ENCODE measurements at places on chromosomes 13 and 19. TPM values are rescaled to one million over a fixed set of nuclear protein-coding genes. Genes with fewer than 3 reads are reported as not detected.

DNA sequence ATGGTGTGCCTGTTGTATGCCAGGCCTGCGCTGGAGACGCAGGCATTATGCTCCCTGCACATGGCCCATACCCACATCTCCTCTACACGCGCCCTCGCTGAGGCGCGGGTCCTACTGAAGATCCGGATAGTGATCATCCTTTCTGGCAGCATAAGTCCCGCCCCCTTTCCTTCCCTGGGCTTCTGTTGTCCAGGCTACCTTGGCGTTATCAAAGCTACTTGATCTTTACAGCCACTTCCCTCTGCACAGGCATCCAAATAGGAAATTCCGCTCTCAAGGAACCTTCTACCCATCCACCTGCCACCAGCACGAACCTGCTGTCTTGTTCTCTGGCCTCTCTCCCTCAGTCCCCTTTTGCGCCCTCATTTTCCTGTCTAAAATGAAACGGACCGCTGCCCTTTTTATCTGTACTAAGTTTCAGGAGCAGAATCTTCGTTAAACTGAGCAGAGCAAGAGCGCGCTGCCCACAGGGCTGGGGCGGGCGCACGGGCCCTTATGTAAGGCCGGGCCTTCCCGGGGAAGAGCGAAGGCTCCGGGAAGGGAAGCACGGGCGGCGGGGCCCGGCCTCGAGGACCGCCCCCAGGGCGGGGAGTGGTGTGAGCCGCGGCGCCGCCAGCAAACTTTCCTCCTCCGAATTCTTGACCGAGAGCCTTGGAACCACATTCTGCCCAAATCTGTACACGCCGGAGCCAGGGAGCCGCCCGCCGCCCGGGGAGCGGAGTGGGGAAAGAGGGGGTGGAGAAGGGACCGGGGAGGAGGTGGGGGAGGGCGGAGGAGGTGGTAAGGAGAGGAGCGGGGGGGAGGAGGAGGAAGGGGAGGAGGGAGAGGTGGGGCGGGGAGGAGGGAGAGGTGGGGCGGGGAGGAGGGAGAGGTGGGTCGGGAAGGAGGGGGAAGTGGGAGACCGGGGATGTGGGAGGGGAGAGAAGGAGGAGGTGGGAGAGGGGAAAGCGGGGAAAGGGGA is 920 bp upstream of the UBE2L5 start:
- peak; percentile 85 for DNase-seq

DNA sequence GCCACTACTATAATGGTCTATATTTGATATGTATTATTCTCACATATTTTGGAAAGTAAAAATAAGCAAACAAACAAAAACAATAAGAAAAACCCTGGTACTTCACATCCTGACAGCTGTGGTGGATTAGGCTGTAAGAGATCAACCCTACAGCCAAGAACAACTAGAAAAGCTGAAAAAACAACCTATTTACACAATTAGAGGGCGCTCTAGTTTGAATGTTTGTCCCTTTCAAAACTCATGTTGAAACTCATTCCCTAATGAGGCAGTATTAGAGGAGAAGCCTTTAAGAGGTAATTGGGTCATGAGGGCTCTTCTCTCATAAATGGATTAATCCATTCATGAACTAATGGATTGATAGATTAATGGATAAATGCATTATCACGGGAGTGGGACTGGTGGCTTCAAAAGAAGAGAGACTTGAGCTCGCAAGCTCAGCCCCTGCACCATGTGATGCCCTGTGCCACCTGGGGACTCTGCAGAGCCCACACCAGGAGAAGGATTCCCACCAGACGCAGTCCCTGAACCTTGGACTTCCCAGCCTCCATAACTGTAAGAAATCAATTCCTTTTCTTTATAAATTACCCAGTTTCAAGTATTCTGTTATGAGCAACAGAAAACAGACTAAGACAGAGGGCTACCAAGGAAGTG is 733.9 kb upstream of the ARGLU1 start:
- DNase-seq, result no peak

The IQCN gene
- total RNA-seq, result 0.19 TPM

The RNF113B gene
- total RNA-seq, result not detected

- DNase-seq, result no peak
Measured at GRCh38 chr13:27193496-27193895, 21.9 kb upstream of the USP12 start.

DNA sequence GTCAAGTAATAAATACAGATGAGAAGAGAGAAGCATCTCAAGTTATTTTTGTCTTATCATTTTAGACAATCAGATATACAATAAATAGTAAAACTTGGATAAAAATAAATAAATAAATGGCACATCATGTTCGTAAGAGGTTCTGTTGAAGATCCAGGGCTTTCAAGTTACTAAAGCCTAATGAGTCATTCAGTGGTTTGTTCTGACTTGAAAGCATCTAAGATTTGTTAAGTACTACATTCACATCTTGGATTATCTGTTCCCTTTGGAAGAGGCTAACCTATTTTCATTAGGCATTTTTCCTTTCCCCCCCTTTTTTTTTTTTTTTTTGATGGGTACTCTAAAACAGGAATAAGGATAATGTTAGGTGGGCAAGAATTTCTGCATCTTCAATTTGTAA is 429.3 kb downstream of the PCDH20 start:
- DNase-seq, result no peak

DNA sequence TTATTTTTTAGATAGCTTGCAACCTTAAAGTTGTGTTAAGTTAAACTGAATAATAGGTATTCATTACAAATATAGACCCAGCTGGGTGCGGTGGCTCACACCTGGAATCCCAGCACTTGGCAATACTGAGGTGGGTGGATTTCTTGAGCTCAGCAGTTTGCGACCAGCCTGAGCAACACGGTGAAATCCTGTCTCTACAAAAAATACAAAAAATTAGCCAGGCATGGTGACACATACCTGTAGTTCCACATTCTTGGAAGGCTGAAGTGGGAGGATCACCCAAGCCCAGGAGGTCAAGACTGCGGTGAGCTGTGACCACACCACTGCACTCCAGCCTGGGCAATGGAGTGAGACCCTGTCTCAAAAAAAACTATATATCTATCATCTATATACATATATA is 386.5 kb downstream of the PCDH17 start:
- DNase-seq, result no peak

The CGB5 gene
- total RNA-seq, result not detected

GRCh38 chr19:5615756-5616327 is 6.7 kb downstream of the SAFB2 start:
- DNase-seq, result no peak

The TRPM4 gene
- 46.5 TPM for total RNA-seq

The ADAMTSL5 gene
- total RNA-seq, result 5.3 TPM

- DNase-seq, result peak; percentile 2
Measured at GRCh38 chr13:100789481-100789880, 114.9 kb upstream of the TMTC4 start.

GRCh38 chr19:14160017-14160703 is 23.8 kb upstream of the ASF1B start:
- DNase-seq, result no peak

The COL4A2 gene
- total RNA-seq, result 66.8 TPM

The PINLYP gene
- 0.83 TPM for total RNA-seq

DNA sequence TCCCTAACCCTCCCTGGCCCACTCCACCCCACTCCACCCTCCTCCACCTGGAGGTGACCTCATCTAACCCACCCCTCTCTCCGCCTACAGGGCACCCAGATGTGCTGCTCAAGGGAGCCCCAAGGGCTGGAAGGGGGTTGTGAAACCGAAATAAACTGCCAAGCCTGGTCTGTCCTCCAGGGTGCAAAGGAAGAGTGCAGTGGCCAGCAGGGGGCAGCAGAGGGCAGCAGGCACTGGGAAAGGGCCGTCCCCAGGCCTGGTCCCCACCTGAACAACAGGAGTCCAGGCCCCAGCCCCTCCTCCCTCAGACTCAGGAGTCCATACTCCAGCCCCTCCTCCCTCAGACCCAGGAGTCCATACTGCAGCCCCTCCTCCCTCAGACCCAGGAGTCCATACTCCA is 8.4 kb upstream of the BCAM start:
- peak; percentile 63 for DNase-seq

- no peak for DNase-seq
Measured at GRCh38 chr13:67267136-67267535, 37.0 kb upstream of the PCDH9 start.

DNA sequence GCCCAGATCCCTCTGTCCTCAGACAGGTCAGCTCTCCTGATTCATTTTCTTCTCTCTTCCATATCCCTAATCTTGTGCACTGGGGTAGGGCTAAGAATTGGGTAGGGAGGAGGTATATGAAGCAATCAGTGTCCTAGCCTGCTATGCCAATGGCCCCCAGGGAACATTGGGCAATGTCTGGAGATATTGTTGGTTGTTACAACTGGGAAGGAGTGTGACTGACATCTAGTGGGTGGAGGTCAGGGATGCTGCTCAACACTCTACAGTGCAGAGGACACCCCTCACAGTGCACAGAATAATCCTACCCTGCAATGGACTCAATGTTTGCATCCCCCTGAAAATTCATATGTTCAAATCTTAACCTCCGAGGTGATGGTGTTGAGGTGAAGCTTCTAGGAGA is 57.5 kb downstream of the CPAMD8 start:
- DNase-seq, result peak; percentile 45

DNA sequence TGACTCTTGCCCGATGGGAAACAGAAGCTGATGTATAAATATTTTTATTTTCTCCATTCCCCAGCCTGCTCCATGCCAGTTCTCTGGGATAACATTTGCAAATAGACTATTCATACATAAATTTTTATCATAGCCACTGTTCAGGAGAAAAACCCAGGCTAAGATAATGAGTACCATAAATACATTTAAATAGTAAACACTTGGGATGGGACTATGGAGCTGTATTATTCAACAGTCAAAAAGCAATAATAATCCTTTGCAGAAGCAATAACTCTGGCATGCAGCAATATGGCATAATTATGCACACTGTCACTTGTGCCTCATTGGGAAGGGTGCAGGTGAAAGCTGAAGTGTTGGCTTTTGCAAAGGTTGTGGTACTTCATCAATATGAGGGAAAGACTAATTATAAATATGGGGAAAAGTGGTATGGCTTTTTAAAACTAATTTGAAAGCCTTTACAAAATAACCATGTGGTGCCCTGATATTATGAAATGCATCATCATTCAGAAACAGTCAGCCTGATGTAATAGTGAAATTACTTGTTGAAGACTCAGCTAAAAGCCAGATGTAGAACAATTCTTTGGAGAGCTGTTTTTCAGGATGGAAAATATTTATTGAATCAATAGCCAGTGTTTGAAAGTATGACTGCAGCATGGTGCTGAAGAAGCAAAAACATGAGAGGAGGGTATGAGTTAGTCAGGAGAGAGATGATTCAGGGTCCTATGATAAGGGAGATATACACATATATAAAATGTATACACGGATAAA is 2476.7 kb downstream of the PCDH9 start:
- DNase-seq, result no peak

GRCh38 chr13:30639671-30640070 is 22.0 kb downstream of the USPL1 start:
- no peak for DNase-seq

GRCh38 chr19:33143897-33144405 is 12.0 kb downstream of the WDR88 start:
- DNase-seq, result peak; percentile 25

GRCh38 chr13:26458196-26458749 is 99.2 kb upstream of the WASF3 start:
- no peak for DNase-seq

DNA sequence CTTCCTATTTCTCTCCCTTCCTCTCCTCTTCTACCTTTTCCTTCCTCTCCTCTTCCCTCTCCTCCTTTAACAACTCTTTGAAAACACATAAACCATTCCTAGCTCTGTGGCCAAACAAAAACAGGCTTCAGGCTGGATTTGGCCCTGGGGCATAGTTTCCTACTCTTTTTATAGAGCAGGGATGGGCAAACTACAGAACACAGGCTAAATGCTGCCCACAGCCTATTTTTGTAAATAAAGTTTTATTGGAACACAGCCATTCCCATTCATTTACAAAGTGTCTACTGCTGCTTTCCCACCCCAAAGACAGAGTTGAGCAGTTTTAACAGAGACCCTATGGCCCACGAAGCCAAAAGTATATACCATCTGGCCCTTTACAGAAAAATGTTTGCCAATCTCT is 35.4 kb downstream of the LHFPL6 start:
- DNase-seq, result no peak

All from mammary epithelial cell (primary cell).